ENCODE measurements at places on chromosomes 5 and 9.
A peak's percentile ranks its signal among the peaks of the same experiment; 100 is the strongest.

- no peak for DNase-seq
Measured at GRCh38 chr5:129973716-129974426, 69.6 kb downstream of the CHSY3 start.

DNA sequence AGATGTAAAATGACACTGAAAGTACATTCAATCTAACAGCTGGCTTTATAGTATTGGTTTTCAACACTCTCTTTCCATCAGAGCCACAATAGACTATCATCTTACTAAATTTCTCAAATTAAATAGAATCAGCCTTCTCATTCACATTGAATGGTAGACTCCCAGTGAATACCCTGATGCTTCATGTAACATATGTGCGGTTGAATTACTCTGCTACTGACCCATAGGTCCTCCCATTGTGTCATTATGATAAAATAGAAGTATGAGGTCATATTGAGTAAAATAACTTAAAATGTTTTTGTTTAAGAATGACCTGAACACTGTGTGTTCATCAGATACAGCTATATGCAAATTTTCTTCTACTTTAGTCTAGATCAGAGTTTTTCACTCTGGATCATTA is 75.9 kb upstream of the ADAMTSL1 start:
- DNase-seq = no peak

DNA sequence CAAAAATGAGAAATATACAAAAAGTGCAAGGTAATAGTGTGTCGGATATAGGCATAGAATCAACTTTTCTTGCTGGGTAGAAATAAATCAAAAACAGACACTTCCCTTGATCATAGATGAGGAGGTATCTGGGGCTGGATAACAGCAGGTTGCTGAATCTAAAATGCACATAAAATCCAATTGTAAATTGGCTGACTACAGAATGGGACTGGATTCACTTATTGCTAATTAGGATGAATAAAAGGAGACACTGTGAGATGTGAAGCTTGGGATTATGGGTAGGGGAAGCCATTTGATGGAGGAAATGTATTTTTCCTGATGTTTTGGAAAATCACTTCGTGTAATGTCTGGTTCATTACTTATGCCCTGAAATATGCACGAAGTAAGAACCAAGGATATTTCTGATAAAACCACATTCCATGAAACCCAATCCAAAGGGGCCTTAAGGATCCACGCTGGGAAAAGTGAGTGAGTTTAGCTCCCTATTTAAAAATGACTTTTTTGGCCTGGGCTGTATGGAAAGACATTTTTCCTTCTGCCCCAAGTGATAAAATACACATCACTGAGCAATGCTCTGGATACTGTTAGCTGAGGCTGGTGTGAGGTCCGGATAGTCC is 136.1 kb downstream of the MARCHF11 start:
- DNase-seq = no peak

DNA sequence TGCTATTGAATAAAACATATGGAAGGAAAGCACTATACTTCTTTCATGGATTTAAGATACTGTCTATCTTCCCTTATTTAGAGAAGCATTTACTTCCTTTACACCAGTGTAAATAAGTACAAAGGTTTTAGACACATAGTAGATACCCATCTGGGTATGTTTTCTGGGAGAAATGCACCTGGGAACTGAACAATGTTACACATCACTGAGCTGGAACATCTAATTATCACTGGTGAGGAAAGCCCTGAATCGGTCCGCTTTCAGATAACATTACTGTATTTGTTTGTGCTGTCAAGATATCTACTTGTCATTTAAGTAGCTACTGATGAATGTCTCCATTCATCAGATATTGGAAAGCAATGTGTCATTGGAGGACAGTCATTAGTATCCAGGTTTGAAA is 964.7 kb upstream of the PTPRD start:
- no peak for DNase-seq

DNA sequence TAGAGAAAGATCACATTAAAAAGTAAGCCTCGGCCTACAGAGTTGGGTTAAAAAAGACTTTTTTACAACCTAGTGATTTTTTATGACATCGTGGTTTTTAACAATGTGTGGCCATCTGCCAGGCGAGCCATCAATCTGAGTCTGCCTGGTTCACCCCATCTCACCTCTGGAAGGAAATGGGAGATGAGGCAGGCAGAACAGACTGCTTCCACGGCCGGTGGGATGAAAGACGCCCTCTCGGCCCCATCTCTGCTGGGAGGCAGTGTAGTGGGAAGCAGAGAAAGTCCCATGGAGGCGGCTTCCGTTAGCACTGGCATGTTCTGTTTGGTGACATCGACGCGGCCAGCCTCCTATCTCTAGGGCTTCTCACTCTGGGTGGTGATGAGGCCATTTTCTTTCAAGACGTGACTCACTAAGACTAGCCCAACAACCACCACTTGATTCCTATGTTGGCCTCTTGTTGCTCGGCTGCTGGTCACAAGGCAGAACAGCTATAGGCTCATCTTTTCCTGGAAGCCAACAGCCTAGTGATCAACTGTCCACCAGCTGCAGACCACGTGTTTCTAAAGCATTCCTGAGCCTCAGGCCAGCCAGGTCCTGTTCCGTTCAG is 132.4 kb upstream of the OTULINL start:
- DNase-seq = no peak

DNA sequence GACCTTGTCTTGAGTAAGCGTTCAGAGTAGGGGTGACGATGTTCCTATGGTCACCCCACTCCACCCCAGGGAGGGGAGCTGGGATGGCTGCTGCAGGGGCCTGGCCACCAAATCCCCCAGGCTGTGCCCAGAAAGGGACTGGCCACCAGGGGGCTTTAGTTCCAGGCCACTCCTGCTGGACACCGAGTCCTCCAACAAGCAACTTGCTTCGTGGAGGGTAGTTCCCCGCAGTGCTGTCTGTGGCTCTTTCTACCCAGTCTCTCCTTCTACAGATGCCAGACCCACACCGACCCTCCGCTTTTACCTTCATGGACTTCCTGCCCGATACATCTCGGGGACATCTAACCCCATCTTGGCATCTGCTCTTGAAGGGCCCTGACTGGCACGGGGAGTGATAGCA is 35.7 kb upstream of the GABRP start:
- DNase-seq = peak; percentile 17

GRCh38 chr5:55913466-55914413 is 62.6 kb downstream of the IL31RA start:
- DNase-seq = no peak

GRCh38 chr5:139872851-139873794 is 77.5 kb downstream of the PSD2 start:
- no peak for DNase-seq

GRCh38 chr5:126998201-126998631 is 32.1 kb downstream of the MARCHF3 start:
- peak; percentile 83 for DNase-seq

DNA sequence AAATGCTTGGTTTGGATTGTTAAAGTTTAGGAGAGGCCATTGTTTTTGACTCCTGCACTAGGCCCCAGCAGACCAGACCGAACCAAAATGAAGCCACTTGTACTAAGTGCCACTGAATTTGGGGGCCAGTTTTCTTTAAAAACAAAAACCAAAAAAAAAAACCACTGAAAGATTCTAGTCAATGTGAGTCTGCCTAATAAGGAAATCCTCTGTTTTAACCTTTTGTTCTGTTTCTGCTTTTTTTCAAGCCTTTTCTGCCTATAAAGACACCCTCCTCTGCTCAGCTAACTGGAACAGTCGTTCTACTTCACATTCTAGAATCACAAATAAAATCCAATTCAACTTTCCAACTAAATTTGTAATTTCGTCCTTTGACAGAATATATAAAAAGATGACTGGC is 64.9 kb downstream of the SERINC5 start:
- no peak for DNase-seq

GRCh38 chr9:5626727-5627634 is 1.9 kb upstream of the RIC1 start:
- peak; percentile 88 for DNase-seq

- no peak for DNase-seq
Measured at GRCh38 chr9:76571288-76571687, 112.3 kb downstream of the GCNT1 start.

DNA sequence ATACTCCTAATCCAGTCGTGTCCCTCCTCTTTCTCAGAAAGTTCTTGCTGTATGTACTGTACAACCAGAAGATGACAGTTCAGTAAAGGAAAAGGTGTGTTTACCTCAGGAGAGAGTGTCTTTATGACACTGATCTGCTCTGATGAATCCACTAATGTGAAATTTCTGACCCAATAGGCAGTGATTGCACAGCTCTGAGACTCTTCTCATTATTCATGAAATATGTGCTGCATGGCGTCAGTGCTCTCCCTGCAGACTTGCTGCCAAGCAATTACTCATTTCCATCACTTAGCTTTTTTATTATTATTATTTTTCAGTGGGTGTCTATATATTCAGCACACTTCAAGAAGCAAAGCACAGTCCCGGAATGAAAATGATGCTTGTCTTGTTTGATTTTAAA is 389.0 kb downstream of the RASEF start:
- no peak for DNase-seq

All from RPMI8226 (cell line).